Midbrain (tissue), 1 donor: ENCODE measurements at places on chromosomes 2 and 18.

- peak; percentile 10 for DNase-seq
Measured at GRCh38 chr18:811182-811891, 705 bp downstream of the YES1 start.

GRCh38 chr2:219929835-219930234 lies 302.4 kb downstream of the SLC4A3 start:
- DNase-seq = no peak

GRCh38 chr2:212708355-212708754 lies 169.8 kb upstream of the ERBB4 start:
- DNase-seq = no peak

- no peak for DNase-seq
Measured at GRCh38 chr2:3762771-3763447, 59.5 kb downstream of the DCDC2C start.

DNA sequence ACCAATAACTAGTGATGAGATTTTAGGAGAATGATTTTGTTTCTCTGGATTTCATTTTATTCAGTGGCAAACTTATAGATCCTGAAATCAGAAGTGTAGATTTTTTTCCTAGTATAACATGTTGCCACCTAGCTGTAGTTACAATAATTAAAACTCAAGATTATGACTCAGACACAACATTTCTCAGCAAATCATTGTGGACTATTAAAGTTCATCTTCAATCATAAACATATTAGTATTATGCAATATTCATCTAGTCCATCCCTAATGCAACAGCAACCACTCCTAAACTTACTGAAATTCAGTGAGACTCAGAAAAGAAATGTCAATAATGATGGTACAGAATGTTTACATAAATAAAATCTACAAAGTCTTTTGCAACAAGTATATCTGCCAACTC lies 51.3 kb downstream of the USP34 start:
- DNase-seq = no peak

GRCh38 chr18:78758496-78758895 lies 221.1 kb upstream of the SALL3 start:
- no peak for DNase-seq

- DNase-seq = no peak
Measured at GRCh38 chr2:38201784-38202183, 125.8 kb upstream of the CYP1B1 start.

DNA sequence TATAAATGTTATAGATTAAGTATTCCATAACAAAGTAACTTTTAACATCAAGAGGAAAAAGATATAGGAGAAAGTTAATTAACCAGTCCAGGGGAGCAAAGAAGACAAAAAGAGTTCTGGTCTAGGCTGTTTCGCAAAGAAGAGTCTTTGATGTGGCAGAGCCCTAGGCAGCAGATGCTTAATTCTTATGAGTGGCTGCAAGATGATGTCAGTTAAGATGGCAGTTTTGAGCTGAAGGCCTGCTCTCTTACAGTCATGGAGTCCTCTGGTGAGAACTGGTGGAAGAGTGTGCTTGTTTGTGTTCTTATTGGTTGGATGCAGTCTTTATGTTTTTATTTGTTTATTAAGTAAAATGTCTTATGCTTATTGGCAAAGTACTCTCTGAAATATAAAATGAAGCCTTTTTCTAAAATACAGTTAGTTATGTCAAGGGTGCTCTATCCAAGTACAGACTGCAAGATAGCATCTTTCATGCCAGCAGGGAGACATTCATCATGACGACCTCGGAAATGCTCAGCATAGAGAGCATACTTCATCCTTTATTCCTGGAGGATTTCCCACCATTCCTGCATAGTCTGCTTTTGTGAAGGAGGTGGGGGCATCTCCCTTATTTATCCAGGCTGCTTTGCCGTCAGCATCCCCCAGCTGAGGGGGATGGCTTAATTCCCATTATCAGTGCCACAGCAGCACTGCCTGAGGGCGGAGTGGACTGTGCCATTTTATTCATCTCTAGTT lies 38.9 kb upstream of the SERPINE2 start:
- no peak for DNase-seq
